ENCODE measurements at places on chromosomes 3 and 15. TPM values are rescaled to one million over a fixed set of nuclear protein-coding genes. Genes with fewer than 3 reads are reported as not detected.

ARPP21 gene
- 0.32 TPM for total RNA-seq

SERPINI2 gene
- total RNA-seq, result not detected

CFAP91 gene
- total RNA-seq, result 0.53 TPM

AMOTL2 gene
- total RNA-seq, result 103 TPM

LPCAT4 gene
- total RNA-seq, result 95.6 TPM

TRIM42 gene
- total RNA-seq, result not detected

Data from cardiac muscle cell (in vitro differentiated cells and primary cell).